ENCODE measurements at places on chromosomes 5 and 9. TPM values are rescaled to one million over a fixed set of nuclear protein-coding genes. Genes with fewer than 3 reads are reported as not detected.

DNA sequence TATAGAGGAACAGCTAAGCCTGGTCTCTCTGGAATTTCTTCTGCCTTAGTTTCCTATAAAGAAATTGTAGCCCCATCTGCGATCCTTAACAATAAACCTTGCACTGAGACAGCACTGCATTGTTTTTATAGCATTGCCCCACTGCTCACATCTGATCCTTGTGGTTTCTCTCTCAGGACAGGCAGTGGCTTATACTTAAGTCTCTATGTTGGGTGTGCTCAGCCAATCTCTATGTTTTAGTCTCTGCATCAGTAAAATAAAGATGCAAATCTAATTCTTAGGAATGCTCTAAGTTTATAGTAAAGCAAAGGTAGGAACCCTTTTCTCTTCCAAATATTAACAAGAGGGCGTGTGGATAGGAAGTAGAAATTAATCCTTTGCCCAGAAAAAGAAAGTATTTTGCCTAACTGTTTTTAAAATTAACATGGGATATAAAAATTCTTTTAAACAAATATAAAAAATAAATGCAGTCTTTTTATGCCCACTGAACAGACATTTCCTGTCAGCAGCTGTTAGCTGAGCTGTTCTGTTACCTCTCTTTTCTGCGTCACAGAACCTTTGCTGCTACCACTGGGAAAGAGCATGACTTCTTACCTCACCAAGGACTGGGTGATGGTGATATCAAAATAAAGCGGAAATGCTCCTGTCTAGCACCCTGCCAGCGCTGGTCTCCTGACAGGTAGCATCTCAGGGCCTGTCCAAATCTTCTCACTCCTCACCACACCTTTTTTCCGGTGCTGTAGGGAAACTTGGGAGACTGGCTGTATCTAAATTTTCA, 29.5 kb downstream of the MRPS27 start:
- no peak for DNase-seq

The CTXN3 gene
- total RNA-seq: not detected

- peak; percentile 18 for DNase-seq
Observed at GRCh38 chr9:79489261-79490000, 82.3 kb upstream of the TLE4 start.

DNA sequence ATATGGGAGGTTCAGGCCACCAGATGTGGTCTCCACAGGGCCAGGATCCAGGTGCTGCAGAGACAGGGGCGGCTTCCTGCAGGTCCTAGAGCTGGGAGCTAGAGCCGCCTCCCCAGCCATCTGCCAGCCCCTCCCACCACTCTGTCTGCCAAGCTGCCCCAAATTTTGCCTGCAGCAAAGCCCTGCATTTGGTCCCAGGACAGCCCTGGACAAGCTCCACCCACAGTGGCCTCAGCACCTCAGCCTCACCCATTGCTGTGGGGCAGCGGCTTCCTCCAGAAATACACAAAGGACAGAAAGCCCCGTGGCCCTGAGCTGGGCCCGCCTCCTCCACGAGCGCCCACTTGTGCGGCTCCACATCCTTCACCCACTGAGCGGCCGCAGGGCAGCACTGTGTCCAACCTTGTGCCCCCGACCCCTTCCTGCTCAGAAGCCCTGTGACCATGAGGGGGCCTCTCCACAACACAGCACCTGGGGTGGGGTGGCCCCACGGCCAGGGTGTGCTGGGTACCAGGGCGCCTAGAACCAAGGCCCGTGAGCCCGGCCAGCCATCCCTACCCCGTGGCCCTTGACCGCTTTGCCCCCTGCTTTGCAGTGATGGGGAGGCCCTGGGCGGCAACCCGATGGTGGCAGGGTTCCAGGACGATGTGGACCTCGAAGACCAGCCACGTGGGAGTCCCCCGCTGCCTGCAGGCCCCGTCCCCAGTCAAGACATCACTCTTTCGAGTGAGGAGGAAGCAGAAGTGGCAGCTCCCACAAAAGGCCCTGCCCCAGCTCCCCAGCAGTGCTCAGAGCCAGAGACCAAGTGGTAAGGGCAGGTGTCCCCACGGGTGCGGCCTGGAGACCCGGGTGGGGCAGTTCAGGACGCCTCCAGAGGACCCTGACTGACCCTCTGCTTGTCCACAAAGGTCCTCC, 3.7 kb upstream of the AJM1 start:
- DNase-seq: no peak

- DNase-seq: peak; percentile 80
Observed at GRCh38 chr9:127905004-127905728, 5.8 kb upstream of the ST6GALNAC6 start.

DNA sequence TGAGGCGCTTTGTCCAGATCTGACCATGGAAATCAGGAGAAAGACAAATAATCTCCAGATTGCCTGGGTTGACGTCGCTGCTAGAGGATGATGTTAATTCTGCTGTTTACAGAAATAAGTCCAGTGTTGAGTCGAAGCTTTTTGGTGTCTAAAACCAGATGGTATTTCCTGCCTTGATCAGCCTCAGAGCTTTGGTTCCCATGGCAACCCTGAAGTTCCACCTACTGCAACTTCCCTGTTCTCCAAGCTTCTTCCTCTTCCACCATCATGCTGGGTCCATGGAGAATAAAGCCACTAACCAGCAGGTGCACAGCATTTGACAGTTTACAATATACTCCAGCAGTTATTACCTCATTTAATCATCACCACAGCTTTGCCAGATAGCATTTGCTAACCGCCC, 18.0 kb upstream of the GABBR2 start:
- no peak for DNase-seq

- DNase-seq: no peak
Observed at GRCh38 chr5:78076351-78076750, 218.1 kb downstream of the AP3B1 start.

The SLC45A2 gene
- total RNA-seq: 1.0 TPM

GRCh38 chr9:107229241-107229741, 53.8 kb upstream of the RAD23B start:
- DNase-seq: no peak

DNA sequence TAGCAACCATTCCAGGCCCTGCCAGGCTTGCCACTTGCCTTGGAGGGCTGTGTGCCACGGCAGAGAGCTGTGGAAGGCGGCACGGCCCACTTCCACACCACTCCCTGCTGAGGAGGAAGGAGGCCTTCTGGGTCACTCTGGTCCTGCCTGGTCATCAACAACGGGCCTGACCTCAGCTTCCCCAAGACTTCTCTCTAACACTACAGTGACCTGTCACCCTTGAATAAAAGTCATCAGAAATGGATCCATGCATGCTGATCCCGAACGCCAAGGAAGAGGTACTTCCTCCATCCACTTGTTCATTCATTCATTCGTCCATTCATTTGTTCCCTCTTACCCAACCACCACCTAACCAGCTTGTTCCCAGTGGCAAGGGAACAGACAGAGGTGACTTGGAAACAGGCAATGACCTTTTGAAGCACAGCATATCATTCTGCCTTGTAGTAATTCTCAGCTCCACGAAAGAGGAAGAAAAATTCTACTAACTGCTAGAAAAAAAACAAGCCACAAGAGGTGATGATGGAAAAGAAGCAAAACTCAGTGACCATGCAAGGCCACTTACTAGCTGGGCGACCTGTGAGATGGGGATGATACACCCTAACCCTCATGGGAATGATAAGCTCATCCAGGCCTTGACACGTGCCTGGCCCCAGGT, 58.6 kb downstream of the STK10 start:
- no peak for DNase-seq

The SNCAIP gene
- total RNA-seq: 4.7 TPM

All from mucosa of descending colon (tissue), 3 donors.